ENCODE measurements at places on chromosomes 5 and 9.

DNA sequence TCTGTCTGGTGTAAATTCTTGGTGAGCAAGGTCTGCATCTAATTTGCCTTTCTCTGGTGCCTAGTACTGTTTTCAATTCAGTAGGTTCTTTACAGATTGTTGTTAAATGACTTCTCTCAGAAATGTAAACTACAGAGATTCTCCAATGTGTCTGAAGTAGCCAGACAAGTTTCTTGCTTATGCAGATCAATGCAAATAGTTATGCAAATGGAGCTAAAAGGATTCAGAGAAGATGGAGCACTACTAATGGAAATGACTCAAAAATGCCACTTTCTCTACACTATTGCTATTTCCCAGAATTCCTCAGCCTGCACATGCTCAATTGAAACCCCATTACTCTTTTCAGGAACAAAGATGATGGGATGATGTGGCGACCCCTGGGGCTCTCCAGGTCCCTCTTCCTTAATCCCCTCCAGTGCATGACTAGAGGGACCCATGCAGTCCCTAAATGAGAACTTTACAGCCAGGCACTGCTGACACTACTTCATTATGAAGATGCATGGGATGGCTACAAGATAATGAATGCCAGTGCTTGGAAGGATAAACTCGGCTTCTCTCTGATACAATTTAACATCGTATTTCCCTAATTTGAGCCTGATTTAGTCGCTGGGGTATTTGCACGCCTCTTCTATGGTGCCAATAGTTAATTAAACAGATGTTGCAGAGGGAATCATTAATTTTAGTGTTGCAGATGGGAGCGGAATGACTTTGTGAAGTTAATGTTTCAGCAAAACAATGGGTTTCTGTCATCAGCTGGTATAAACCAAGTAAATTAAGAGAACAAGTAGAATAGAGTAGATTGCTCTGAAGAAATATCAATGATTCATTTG, 753.2 kb downstream of the TLR4 start:
- DNase-seq: no peak

- no peak for DNase-seq
These were observed 32.5 kb upstream of the MIER3 start for GRCh38 chr5:56984445-56984844.

DNA sequence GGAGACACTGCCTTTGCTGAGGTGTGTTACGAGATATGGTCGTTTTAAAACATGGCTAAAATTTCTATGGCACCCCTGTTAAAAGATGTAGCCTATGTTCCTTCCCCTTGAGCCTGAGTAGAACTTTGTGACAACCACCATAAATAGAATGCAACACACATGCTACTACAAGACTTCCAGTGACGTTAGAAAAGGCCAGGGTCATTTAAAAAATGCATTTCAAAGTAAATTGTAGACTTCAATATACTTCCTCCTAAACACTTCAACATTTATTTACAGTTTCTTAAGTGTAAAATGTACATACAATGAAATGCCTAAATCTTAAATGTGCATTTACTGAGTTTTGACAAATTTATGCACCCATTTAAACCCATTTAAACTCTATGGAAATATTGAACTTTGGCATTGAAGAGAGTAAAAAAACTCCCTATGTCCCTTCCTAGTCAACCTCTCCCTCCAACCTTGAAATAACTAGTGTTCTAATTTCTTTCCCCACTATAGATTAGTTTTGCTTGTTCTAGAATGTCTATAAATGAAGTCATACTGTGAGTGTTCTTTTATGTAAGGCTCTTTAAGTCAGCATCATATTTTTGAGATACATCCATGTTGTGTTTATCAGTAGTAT, 160.5 kb downstream of the SLC12A2 start:
- DNase-seq: no peak

DNA sequence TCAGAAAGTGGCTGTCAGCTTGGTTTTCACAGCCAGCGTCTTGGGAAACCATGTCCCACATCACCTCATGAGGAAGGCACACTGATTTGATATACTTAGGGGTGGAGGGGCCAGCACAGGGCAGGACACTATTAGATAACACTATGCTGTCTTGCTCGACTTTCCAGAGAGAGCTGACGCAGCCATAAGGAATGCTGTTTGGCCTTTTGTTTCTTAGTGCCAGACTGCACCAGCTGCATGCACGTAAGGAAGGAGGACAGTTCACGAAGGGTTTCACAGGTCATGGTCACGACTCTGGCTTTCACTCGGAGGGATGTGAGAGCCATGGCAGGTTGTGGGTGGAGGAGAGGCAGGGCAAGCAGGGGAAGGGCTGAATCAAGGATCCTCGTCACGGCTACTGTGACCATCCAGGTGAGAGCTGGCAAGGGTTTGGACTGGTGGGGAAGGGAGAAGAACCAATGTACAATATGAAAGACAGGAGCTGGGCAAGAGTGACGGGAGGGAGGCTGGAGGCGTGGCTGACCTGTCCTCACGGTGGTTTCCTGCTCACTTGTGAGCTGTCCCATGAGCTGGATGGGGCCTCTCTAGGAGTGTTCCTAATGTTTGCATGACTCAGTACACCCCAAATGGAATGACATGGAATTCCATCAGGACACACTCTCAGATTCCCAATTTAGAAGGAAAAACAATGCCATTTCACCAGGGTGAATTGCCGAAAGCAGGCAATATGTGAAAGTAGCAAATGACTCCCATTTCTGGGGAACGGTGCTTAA, 61.7 kb downstream of the OTULIN start:
- DNase-seq: peak; percentile 51

DNA sequence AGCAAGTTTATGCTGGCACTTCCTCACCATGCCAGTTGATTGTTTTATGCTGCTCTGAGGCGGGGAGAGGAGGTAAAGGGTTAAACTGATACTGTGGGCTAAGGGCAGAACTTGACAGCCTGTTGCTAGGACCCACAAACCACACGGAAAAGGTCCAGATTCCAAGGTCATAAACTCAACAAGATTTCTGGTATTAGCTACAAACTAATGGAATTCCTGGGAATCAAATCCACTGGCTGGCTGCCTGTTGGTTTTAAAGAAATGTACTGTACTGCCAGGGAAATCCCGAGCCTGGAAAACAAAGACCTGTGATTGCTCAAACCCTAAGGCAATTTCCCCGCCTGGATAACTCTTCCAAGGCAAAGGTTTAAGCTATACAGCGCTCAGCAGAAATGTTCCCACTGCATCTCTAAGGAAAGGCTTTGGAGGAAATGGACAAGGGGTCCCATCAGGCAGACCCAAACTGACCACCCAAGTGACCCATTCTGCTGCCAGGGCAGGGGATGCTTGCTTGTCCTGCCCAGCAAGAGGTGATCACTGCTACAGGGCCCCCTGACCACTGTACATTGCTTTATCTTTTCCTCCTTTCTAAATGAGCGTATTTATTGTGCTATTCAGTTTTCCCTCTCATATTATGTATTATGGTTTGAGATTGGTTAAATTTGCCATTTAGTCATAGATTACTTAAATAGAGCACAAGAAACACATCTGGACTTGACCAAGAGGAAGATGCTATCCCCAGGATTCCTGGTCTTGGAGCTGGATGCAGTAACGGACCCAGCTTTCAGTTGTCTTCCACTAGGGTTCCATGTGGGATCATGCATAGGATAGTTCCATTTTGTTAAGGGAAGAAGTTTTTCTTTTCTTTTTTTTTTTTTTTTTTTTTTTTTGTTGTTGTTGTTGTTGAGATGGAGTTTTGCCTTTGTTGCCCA, 124.3 kb downstream of the SUSD1 start:
- peak; percentile 90 for DNase-seq

GRCh38 chr9:126366366-126367011, 39.9 kb downstream of the MVB12B start:
- peak; percentile 48 for DNase-seq

DNA sequence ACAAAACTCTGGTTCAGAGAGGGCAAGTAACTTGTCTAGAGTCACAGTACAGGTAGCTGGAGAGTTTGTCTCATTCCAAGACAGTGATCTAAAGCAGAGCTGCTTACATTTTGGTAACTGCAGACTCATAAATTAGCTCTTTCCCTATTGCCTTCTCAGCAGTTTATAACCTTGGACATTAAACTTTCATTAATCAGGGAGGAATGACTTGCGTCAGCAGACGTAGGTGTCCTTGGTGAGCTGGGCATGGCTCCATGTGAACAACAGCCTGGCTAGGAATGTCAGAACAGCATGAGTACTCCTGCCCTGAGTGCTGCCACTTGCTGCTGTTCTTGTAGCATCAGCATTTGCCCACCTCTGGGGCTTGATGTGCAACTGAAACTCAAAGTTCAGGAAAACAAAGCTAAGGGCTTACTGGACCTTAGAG, 2.2 kb upstream of the ALDOB start:
- peak; percentile 55 for DNase-seq

- peak; percentile 97 for DNase-seq
These were observed 121.1 kb upstream of the IL12B start for GRCh38 chr5:159451197-159452052.

Data from GM23248 (cell line).